Femur (tissue), 1 donor: ENCODE measurements at places on chromosomes 6 and 20.
A peak's percentile ranks its signal among the peaks of the same experiment; 100 is the strongest.

DNA sequence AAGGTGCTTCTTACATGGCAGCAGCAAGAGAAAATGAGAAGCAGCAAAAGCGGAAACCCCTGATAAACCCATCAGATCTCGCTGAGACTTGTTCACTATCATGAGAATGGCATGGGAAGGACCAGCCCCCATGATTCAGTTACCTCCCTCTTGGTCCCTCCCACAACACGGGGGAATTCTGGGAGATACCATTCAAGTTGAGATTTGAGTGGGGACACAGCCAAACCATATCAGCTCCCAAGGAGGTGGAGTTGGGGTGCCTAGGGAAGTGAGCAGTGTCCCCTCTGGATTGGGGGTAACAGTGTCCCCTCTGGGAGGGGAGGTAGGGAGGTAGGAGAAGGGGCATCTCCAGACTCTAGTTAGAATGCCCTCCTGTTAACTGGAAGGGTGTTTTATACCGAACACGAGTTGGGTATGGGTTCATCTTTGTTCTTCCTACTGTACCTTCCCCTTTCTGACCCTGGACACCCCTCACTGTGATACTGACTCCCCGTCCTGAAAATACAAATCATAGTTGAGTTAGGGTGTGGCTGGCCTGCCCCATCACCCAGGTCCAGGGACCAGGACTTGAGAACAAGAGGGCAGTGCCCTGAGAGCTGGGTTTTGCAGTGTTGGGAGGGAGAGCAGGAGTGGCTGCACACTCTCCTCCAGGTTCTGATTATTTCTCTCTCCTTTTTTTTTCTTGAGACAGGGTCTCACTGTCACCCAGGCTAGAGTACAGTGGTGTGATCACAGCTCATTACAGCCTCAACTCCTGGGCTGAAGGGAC is 62.0 kb downstream of the EFCAB8 start:
- no peak for DNase-seq

DNA sequence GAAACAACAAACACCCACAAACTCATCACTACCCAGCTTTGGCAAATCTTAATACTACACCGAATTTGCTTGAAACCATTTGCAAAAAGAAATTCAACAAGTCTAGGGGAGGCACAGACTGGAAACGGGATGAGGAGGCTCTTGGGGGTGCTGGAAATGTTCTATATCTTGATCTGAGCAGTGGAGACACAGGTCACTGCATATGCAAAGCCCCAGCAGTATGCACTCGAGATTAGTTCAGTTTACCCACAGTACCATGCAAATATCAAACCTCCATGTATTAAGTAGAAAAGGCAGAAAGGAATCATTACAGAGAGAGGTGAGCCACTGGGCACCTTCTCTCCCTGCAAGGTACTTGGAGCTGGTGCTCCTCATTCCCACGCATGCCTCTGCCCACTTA is 75.9 kb downstream of the PREX1 start:
- DNase-seq = no peak

DNA sequence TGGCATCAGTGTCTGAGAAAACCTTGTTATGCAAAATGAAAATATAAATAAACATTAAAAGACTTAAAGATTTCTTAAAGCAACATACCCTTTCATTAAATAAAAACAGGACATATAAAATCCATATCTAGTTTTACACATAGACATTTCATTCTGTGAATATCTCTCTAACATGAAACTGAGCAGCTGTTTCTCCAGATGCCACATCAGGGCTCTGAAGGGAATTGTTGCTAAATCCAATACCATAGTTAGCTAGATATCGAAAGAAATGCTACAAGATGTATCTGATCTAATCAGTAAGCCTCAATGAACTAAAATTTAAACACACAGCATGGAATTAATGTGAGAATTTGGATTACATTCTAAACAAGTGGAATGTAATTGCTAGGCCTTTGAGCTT is 74.5 kb downstream of the SAMD5 start:
- no peak for DNase-seq

- no peak for DNase-seq
Observed at GRCh38 chr6:87879132-87879861, 168.3 kb upstream of the SPACA1 start.

DNA sequence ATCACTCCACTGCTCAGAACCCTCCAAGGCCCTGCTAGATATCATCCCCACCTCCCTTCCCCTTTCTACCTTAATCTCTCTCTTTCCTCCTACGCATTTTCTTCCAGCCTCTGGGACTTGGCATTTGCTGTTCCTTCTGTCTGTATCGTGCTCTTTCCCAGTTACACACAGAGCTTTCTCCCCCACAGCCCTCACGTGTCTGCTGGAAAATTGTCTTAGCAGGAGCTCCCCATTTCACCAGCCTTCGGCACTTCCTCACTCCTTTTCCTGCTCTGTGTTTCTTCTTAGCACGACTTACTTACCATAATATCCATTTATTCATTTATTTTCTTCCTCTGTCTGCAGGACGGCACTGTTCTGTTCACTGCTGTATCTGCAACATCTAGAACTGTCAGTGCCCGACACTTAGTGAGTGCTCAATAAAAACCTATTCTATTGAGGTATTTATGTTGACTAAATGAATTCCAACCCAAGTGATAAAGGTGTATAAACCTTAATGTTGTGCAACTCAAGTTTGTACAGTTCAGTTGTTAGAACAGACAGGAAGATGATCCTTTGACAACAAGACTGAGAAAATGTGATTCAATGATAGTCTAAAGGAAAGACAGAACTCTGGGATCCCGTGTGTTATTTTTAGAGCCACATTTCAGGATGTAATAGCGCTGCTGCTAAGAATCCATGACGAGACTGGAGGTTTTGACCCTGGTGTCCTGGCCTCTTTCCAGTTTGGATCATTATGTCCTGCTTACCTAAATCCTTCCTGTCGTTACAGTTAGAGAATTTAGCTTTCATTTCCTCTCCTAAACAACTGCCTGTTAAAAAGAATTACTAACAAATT is 170.1 kb upstream of the LAMP5 start:
- DNase-seq = peak; percentile 41

GRCh38 chr6:19723545-19723944 is 113.6 kb upstream of the ID4 start:
- DNase-seq = no peak

GRCh38 chr6:143140767-143141166 is 80.1 kb downstream of the AIG1 start:
- no peak for DNase-seq

- DNase-seq = no peak
Observed at GRCh38 chr20:9458138-9458796, 56.1 kb upstream of the LAMP5 start.

- no peak for DNase-seq
Observed at GRCh38 chr6:170423030-170423429, 116.5 kb downstream of the FAM120B start.

GRCh38 chr20:51424270-51425117 is 118.0 kb downstream of the NFATC2 start:
- DNase-seq = no peak

- DNase-seq = no peak
Observed at GRCh38 chr6:118680452-118681095, 29.2 kb upstream of the CEP85L start.

DNA sequence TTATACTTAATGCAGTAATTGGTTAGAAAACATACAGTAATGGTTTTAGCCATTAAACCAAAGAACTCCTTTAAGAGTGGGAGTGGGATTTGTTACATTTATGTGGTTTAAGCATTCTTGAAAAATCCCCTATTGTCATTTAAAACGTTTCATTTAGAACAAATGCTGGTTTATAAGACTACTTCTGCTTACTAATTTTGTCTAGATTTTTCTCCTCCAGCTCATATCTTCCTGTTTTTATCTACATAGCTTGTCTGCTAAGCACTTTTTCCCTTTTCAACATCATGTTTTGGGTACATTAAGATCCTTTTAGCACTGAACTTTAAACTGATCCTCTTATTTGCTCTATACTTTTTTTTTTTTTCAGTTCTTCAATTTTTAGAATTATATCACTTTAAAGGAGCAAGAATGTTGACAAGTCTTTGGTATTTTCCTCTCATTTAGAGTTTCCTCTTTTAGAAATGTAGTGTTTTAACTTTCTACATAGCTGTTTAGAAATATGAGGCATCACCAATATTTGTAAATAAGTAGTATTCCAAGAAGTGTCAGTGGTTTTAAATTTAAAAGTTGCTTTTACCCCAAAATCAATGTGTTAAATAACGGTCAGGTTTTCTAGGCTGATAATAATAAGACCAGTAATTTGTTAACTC is 80.9 kb downstream of the SESN1 start:
- no peak for DNase-seq

DNA sequence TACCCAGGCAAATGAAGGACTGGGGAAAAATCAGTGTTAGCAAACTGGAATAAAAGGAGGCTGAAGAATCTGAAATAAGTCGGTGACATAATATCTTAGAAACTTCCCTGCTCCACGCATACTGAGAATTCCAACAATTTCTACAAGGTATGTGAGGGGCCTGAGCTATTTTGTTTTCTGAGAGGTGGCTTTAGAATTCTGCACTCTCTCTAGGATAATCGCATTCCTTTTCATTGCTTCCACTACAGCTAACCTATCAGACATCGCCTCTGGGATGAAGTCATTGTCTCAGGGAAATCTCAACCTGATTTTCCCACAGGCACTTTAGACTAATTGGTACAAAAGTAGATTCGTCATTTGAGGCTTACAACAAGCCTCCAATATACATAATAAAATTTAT is 740.8 kb downstream of the PHF3 start:
- no peak for DNase-seq

- DNase-seq = no peak
Observed at GRCh38 chr6:63792736-63793464, 157.3 kb downstream of the PHF3 start.

GRCh38 chr6:12593771-12594529 is 122.6 kb upstream of the PHACTR1 start:
- DNase-seq = no peak

- no peak for DNase-seq
Observed at GRCh38 chr6:14695579-14695978, 550.3 kb upstream of the JARID2 start.

GRCh38 chr20:59007665-59008511 is 834 bp upstream of the CTSZ start:
- peak; percentile 65 for DNase-seq

GRCh38 chr20:56724241-56724757 is 95.2 kb downstream of the TFAP2C start:
- no peak for DNase-seq

DNA sequence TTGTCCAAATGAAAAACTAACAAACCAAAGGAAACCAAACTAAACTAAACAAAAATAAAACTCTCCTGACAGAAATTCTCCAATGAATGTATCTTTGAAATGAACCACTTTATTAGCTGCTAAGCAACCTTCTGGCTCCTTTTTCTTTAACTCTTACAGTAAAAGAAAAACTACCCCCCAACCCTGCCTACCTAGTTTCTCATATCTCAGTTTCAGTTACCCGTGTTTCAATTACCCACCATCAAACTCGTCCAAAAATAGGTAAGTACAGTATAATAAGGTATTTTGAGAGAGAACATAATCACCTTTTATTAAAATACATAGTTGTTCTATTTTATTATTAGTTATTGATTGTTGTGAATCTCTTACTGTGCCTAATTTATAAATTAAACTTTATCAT is 177.4 kb upstream of the THEMIS start:
- no peak for DNase-seq

DNA sequence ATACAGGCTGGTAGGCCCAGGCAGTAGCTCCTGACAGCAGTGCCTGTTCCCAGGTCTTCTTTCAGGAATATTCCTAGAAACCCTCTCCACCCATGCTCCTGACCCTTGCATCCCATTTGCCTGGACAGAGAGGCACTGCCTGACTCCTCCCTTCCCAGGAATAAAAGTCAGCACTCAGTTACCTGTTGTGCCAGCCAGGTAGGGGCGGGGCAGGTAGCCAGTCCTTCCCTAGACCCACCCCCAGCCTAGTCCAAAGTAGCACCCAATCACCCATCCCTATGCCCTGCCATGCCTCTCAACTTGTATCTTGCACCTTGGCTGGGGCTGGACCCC is 129.9 kb downstream of the MRPL14 start:
- peak; percentile 14 for DNase-seq

DNA sequence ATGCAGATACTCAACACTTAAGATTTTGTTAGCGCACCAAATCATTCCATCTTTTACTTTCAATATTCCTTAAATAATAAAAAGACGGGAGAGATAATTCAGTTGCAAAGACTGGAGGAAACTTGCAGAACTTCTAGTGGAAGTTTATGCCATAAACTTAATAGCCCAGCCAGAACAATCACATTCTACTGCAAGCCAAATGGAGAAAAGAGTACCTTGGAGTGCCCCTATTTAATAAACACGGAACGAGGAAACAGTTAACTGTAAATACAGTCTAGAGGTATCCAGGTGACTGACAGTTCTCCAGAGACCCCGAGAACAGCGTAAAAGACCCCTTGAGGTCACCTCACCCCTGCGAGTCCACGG is 635 bp downstream of the SLC35B3 start:
- DNase-seq = no peak
